ENCODE measurements at places on chromosomes 5 and 9. TPM values are rescaled to one million over a fixed set of nuclear protein-coding genes. Genes with fewer than 3 reads are reported as not detected.

- no peak for DNase-seq
These were observed 99.8 kb upstream of the MAP1B start for GRCh38 chr5:72007336-72008111.

CDC25C gene
- 8.0 TPM for total RNA-seq

- DNase-seq: no peak
These were observed 83.3 kb downstream of the PRRT1B start for GRCh38 chr9:131628459-131629225.

DNA sequence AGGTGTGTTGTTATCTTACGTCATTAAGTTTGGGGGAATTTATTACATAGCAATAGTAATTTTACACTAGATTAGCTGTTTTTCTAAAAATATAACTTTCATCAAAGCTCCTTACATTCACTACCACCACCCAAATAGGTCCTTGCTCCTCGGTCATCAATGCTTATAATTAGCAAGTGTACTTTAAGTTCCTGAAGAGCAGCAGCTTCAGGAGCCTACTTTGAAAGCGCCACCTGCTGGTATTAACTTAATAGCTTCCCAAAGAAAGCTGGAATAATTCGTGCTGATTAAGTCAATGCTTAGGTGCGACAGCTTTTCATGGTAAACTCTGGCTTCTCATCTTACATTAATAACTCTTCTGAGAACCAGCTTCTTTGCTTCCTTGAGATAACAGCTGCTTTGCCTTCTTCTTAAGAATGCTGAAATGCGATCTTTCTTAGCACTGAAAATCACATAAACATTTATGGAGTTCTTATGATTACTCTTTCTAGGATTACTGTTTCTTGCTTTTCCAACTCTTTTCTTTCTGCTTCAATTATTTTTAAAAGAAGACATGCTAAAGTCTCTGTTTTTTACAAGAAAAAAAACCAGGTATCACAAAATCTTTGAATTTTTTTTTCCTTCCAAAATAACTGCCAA, 10.0 kb upstream of the C5 start:
- peak; percentile 50 for DNase-seq

DNA sequence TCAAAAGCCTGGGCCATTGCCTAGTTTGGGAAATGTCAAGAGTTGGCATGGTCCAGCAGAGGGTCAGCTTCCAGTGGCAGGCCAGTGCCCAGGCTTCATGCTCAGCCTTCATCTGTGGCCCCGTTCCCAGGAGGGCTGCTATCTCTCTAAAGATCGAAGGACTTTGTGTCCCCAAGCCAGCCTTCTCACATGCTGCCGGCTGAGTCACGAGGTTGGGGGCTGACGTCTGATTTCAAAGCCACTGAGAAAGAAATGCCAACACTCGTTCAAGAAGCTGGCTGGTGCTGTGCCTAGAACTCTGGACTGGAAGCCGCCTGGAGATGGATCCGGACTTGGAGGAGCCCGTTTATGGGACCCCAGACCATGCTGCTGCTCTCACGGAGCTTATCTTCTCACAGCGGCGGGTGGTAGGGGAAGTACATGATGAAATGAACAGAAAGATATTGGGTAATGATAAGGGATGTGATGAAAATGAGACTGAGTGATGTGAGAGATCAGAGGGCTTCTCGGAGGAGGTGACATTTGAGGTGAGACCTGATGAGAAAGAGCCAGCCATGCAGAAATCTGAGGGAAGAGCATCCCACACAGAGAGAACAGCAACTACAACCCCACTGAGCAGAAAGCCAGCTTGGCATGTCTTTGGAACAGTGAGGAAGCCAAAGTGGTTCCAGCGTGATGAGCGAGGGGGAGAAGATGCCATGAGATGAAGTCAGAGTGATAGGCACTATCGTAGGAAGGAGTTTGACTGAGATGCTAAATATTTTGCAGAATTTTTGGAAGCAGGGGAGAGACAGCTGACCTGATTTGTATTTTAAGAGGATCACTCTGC, 54.9 kb upstream of the BOD1 start:
- peak; percentile 4 for DNase-seq

CFAP157 gene
- total RNA-seq: 0.08 TPM

DNA sequence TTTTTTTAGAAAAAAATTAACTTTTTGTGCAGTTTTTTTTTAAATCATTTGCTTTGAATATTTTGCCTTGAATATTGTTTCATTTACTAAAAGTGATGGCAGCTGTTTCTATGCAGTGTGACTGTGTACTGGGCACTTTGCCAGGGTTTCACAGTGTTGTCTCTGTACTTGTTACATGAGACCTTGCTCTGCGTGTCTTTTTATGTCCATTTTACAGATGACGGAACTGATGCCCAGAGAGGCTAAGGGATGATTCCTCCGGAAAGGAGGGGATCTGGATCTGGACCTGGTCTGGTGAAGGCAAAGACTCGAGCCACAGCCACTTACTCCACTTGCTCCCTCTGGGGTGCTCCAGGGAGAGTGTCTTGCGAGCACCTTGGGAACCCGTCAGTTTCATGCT, 124.8 kb upstream of the PTCH1 start:
- no peak for DNase-seq

DDX4 gene
- not detected for total RNA-seq

Measured in HFFc6 (cell line).